ENCODE measurements at places on chromosomes 1 and 21.

- peak; percentile 40 for DNase-seq
These were observed 38.7 kb upstream of the TTC34 start for GRCh38 chr1:2840036-2840809.

GRCh38 chr1:56199956-56200355 is 379.4 kb downstream of the PLPP3 start:
- no peak for DNase-seq

DNA sequence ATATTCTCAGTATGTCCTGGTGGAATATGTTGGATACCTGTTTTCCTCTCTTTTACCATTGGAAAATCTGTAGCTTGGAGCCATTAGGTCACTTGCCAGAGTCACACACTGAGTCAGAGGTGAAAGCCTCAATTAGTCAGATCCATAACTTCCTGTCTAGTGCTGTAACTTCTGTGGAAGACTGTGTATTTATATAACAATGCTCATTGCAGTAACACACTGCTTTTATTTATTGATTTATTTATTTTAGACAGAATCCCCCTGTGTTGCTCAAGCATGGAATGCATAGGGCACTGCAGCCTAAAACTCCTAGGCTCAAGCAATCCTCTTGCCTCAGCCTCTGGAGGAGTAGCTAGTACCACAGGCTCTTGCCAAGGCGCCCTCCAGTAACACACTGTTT is 1.3 kb upstream of the DOCK7 start:
- no peak for DNase-seq

DNA sequence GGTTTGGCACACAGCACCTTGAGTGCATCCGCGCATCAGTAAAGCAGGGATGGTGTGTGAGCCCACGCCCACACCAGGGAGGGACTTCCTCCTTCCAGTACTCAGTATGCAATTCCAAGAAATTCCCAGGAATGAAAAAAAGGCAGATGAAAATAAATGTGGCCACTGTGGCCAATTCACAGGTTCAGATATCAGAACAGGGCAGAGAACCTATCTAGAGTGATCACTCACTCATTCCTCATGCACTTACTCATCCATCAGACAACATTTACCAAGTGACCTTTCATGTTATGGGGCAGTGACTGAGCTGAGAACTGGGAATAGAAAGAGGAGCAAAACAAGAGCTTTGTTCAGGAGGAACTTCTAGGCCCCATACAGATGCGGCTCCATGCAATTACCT is 113.7 kb downstream of the ZSCAN20 start:
- DNase-seq = no peak

DNA sequence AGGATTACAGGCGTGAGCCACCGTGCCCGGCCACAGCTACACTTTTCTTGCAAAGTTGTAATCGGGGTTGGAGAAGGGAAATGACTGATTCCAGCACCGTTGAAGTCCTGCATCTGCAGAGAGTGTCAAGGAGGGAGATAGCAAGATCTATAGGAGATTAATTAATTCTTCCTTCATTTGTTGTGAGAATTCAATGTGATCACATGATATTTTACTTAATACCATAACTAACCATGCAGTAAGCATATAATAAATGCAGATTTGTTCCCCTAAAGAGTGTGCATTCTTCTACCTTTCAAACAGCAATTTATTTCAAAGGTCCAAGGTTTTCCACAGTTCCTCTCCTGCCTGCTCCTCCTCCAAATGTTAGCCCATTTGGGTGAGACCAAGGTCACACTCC is 204.5 kb downstream of the GREM2 start:
- no peak for DNase-seq
